ENCODE measurements at places on chromosomes 4 and X. TPM values are rescaled to one million over a fixed set of nuclear protein-coding genes. Genes with fewer than 3 reads are reported as not detected.

EXOC1L gene
- total RNA-seq: not detected

VAMP7 gene
- total RNA-seq: 37.9 TPM

FGD1 gene
- 2.1 TPM for total RNA-seq

SYN1 gene
- total RNA-seq: under 0.01 TPM

NAA15 gene
- 16.7 TPM for total RNA-seq

F8A1 gene
- total RNA-seq: 2.3 TPM

HTN3 gene
- total RNA-seq: not detected
